ENCODE measurements at places on chromosomes 7 and 10.

DNA sequence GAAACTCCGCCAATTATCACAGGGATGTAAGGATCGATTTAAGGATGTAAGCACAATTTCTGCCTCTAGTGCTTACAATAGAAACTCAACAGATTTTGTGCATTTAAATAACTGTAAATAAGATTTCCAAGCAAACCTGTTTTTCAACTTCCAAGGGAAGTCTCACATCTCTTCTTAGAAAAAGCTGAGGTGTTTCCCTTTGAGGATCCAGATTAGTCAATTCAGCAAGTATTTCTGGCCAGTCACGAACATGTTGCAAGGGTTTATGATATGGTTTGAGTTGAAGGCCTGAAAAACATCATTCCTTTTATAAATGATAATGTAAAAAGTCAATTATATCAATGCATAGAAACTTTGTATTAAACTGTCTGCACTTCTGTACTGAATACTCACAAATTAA lies 23.9 kb downstream of the KRIT1 start:
- no peak for DNase-seq

DNA sequence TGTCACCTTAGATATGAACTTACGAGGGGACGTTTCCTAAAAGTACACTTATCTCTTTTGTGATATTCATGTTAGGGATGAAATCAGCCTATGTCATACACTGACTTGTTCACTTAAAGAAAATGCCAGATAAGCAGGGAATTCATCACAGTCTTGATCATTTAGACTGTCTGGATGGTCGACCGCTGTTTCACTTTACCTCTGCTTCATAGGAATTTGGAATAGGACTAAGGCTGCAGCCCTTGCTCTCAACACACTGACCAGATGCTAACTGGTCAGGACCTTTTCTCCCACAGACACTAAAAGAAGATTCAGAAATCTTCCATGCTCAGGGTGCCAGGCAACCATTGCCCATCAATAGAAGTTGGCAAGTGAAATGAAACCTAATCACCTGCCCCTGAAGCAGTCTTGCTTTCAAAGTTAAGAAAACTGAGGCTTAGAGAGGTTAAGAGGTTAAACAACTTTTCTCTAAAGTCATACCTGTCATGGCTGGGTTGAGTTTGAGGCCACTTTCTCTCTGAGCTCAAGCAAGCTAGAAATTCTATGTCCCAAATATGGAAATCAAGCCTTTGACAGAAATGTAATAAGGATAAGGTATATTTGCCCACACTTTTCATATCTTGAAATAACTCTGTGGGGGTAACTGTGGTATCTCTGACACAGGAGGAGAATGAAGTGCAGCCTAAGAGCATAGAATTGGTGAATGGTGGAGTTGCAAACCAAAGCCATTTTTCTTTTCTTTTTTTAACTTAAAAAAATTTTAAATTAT lies 77.1 kb downstream of the MAP3K8 start:
- DNase-seq: no peak

DNA sequence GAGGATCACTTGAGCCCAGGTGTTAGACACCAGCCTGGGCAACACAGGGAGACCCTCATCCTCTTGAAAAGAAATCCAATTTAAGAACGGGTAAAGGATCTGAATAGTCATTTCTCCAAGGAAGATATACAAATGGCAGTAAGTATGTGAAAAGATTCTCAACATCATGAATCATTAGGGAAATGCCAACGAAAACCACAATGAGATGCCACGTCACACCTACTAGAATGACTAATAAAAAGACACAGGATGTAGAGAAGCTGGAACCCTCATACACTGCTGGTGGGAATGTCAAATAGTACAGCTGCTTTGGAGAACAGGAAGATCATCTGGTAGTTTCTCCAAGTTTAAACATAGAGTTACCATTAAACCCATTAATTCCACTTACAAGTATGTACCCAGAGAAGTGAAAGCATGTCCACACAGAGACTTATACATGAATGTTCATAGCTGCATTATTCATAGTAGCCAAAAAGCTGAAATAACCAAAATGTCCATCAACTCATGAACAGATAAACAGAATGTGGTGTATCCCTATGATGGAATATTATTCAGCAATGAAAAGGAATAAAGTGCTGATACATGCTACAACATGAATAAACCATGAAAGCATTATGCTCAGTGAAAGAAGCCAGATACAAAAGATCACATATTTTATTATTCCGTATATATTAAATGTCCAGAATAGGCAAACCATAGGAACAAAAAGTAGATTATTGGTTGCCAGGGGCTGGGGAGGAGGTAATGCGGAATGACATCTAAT lies 13.1 kb upstream of the ZMIZ2 start:
- no peak for DNase-seq

GRCh38 chr10:102517553-102517952 lies 13.8 kb downstream of the SUFU start:
- DNase-seq: no peak

DNA sequence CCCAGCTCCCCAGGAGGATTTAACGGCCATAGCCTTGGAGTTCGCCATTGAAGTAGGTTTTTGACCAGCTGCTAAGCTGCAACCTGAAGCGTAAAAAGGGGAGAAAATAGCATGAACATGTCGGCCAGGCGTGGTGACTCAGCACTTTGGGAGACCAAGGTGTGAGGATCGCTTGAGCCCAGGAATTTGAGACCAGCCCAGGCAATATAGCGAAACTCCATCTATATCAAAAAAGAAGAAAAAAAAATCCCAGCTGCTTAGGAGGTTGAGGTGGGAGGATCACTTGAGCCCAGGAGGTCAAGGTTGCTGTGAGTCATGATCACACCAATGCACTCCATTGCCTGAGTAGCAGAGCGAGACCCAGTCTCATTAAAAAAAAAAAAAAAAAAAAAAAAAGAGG lies 32.2 kb upstream of the MCU start:
- no peak for DNase-seq

- DNase-seq: no peak
Measured at GRCh38 chr10:103040418-103040817, 122.3 kb downstream of the CNNM2 start.

DNA sequence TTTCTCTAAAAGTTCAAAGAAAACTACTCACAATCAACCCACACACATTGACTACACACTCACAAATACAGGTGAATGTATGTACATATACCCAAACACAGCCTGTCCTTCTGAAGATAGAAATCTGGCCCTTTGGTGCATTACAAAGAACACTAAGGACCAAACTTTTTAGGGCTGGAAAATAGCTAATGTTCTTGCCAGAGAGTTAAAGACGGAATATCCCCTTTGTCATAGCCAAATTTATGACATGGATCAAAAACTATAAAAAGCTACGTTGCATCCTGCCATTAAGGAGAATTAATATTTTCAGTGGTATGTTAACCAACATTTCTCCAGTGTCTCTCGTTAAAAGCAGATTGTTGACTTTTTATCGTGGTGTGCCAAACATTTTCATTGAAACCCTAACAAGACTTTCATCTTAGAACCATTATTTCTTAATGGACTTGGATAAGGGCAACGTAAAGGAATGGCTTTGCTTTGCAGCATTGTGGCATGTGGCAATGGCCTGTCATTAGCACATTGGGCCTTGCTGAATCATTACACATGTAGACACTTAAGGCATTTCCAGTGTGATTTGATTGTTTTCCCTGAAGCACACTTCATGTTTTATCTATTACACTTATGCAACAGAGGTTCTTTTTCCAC lies 150.9 kb upstream of the MEOX2 start:
- no peak for DNase-seq

GRCh38 chr7:70624500-70625103 lies 507.3 kb upstream of the GALNT17 start:
- DNase-seq: no peak

- DNase-seq: no peak
Measured at GRCh38 chr10:102462512-102463054, 11.2 kb upstream of the C10orf95 start.

GRCh38 chr7:50959560-50959959 lies 176.9 kb upstream of the GRB10 start:
- no peak for DNase-seq

GRCh38 chr7:147803151-147803550 lies 787.4 kb upstream of the C7orf33 start:
- no peak for DNase-seq

- DNase-seq: no peak
Measured at GRCh38 chr7:27165089-27165995, at the start of gene HOXA9. Gene HOXA9, minus strand, starts transcription at chr7:27165537. Its CDS starts 80 bp downstream, at chr7:27165457.

DNA sequence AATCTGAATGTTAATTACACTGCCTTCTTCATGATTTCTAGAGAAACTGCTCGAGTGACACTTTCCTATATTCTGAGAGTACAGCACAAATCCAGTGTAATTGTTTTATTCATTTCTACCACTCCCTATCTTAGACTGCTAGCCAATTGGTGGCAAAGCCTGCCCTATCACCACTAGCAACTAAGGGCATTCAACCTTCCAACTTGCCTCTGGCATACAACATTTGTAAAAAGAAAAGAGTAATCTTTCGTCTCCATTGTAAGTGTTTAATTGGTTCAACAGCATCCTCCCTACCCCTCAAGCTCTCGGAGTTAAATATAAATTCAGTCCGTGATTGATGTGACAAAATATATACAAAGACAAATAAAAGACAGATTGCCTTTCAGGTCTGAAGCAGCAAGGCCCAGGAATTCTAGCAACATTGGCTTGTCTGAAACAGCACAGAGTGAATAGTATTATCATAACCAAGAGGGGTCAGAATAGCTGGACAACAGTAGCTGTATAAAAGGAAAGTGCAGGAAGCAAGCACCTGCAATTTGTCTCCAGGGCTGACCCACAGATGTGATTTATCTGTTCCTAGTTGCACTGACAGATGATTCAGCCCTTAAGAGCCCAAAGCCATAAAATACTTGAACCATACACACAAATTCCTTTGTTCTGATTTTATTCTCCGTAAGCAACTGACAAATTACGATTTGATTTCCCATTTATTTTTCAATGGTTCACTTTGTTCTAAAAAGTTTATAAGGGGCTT lies 47.6 kb upstream of the ANKRD1 start:
- DNase-seq: no peak

GRCh38 chr7:75640201-75640600 lies 98.5 kb downstream of the HIP1 start:
- DNase-seq: no peak

DNA sequence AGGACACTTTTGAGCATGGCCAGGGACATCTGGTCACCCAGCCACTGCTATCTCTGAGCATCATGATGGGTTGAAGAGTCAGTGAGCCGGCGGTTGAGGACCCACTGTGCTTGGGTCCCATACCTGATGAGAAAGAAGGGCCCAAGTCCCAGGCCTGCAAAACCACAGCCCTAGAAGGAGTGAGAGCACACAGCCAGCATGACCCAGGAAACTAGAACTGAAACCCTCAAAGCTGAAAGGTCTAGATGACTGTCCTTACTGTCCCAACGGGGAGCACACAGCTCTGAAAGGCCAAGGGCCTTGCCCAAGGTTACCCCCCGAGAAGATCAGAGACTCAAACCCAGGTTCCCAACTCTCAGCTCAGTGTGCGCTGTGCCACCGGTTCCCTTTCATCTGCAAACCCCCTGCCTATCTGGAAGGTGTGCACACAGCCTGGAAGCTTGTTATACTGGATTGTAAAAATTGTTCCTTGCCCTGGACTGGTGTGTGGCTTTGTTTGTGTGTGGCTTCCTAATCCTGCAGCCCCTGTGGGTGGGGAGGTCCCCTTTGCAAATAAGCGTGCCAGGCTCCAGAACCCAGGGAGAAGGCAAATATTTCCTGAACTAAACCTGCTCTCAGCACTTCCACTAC lies 22.6 kb upstream of the PSAP start:
- DNase-seq: no peak

- DNase-seq: no peak
Measured at GRCh38 chr7:36986511-36986933, 262.2 kb upstream of the AOAH start.

DNA sequence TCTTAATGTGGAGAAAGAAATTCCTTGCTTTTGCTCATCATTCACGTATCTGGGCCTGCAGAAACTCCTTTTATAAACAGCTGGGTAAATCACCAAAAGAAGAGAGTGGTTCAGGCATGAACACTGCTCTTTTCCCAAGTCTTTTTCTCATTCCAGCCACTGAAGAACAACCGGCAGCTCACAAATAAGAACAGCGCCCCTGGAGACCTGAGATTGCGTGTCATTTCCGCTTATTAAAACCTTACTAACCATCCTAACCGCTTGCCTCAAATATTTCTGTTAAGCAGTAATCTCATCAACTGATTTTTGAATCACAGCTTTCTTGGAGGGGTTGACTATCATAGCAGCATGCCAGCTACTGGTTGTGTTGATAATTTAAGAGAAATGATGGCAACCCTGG lies 213.0 kb upstream of the PLXNA4 start:
- DNase-seq: no peak

DNA sequence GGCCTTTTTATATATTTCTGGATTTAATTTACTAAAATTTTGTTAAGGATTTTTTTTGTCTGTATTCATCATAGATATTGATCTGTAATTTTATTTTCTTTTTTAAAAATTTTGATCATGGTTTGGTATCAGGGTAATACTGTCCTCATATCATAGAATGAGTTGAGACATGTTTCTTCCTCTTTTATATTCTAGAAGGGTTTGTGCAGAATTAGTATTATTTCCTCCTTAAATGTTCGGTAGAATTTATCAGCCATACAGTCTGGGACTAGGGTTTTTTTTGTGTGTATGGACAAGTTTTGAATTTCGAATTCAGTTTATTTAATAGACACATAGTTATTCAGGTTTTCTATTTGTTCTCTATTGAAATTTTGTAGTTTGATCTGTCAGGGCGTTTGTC lies 54.0 kb downstream of the SHOC2 start:
- DNase-seq: no peak

DNA sequence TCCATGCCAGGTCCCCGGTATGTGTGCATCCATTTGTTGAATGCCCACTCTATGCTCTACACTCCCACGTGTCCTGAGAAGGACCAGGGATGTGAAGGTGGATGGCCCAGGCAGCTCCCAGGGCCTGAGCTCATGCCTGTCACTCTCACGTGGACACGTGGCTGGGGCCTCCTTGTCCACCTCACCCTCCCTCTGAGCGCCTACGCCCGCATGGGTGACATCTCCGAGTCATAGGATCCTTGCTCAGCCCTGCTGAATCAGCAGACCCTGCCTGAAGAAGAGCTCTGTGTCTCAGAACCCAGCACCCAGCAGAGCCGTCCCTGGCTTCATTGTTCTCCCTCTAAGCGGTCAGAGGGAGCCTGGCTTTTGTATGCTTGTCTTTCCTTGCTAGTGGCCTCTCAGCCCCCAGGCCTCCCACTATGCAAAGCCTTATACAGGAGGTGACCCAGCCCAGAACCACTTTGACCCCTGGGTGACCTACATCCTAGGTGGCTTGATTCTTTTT lies 107.9 kb upstream of the PPIF start:
- DNase-seq: no peak

DNA sequence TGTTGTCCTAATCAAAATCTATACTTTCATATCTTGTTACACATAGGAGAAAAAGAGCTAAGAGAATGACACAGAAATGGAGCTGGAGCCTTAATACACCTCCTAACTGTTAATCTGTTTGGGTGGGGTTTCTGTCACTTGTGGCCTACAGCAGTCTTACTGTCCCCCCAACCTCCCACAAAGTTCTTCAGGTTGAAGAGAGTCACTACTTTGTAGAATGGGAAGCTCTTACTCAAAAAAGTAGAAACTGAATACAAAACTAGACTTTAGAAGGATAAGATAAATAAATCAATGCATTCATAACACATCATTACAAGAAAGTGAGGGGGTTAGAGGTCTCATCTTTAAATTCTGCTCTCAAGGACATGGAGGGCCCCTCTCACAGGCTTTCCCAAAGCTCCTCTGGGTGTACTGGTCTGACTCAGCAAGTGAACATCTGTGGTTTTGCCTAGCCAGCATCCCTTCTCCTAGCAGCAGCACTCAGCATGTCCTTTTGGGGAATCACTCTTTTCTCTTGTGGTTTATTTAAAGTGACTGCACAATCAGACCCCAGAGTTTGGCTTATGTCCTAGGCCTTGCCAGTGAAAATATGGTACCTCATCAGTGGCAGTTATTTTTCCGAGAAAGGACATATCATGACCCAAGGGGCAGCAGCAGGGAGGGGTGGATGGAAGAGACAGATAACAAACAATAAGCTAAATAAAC lies 2.0 kb upstream of the BLVRA start:
- DNase-seq: no peak
